ENCODE measurements at places on chromosomes 2 and 18. TPM values are rescaled to one million over a fixed set of nuclear protein-coding genes. Genes with fewer than 3 reads are reported as not detected.

TIGD1 gene
- 2.0 TPM for polyA plus RNA-seq

REL gene
- polyA plus RNA-seq: 3.4 TPM

TTLL4 gene
- polyA plus RNA-seq: 18.6 TPM

CNGA3 gene
- 0.13 TPM for polyA plus RNA-seq

TMEM247 gene
- not detected for polyA plus RNA-seq

WDPCP gene
- polyA plus RNA-seq: 2.3 TPM

IL1F10 gene
- polyA plus RNA-seq: not detected

COL4A3 gene
- polyA plus RNA-seq: 19.4 TPM

RAX gene
- polyA plus RNA-seq: not detected

PSD4 gene
- 20.9 TPM for polyA plus RNA-seq

CHAC2 gene
- 4.9 TPM for polyA plus RNA-seq

SLC9A4 gene
- polyA plus RNA-seq: 0.09 TPM

SERPINB2 gene
- polyA plus RNA-seq: 14.5 TPM

CLHC1 gene
- 2.3 TPM for polyA plus RNA-seq

GALNT14 gene
- polyA plus RNA-seq: 2.8 TPM

POTEC gene
- polyA plus RNA-seq: not detected

FAM210A gene
- 4.2 TPM for polyA plus RNA-seq

FECH gene
- polyA plus RNA-seq: 4.5 TPM

FBLN7 gene
- 1.0 TPM for polyA plus RNA-seq

BMP10 gene
- not detected for polyA plus RNA-seq

REG3G gene
- polyA plus RNA-seq: not detected

CROCC2 gene
- 1.3 TPM for polyA plus RNA-seq

PPM1G gene
- polyA plus RNA-seq: 76.2 TPM

OSGEPL1 gene
- 4.8 TPM for polyA plus RNA-seq
